ENCODE measurements at places on chromosomes 5 and 9.

GRCh38 chr9:133103987-133104505 is 17.0 kb downstream of the RALGDS start:
- no peak for DNase-seq

- DNase-seq, result peak; percentile 46
Measured at GRCh38 chr5:140322751-140323731, 20.1 kb upstream of the PFDN1 start.

- DNase-seq, result no peak
Measured at GRCh38 chr5:81895307-81895706, 76.5 kb upstream of the ATG10 start.

DNA sequence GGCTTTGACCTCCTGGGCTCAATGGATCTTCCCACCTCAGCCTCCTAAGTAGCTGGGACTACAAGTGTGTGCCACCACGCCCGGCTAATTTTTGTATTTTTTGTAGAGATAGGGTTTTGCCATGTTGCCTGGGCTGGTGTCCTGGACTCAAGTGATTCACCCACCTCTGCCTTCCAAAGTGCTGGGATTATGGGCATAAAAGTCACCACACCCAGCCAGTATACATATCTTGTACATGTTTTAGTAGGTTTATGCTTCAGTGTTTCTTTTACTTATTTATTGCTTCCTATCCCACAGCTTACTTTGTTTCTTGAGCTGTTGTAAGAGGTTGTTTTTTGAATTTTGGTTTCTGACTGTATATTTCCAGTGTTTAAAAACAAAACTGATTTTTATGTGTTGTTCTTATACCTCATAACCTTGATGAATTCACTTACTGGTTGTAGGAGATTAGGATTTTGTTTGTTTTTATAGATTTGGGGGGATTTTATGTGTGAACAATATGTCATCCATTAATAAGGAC is 12.9 kb downstream of the FBXW5 start:
- no peak for DNase-seq

- no peak for DNase-seq
Measured at GRCh38 chr5:179250561-179251225, 94.6 kb downstream of the ADAMTS2 start.

DNA sequence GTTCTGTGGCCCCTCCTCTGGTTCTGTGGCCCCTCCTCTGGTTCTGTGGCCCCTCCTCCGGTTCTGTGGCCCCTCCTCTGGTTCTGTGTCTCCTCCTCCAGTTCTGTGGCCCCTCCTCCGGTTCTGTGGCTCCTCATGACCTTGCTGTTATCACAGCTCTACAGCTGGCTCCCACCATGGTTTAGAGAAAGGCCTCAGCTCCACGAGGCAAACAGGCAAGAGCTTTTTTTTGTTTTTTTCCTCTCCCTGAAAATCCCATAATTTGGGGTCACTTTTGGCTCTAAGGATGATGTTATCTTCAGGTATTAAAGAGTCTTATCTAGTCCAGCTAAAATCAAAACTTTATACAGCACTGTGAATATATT is 31.8 kb downstream of the C5orf15 start:
- no peak for DNase-seq

DNA sequence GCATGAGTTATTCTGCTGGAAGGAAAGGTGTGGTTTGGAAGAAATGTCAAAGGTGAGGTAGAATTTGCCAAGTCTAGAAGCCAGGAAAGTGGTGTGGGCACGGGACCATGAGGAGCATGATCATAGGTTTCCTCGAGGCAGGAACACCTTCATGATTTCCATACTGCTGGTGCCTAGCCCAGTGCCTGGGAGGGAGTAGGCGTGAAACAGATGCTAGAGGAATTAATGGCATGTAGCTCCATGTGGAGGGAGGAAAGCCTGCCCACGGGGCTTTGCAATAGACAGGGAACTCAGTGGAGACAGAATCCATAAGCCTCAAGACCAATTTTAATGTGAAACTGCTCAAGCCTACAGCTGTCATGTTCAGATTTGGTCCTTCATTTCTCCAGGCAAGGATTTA is 35.1 kb downstream of the TTLL11 start:
- DNase-seq, result no peak

- no peak for DNase-seq
Measured at GRCh38 chr9:95104980-95105379, 212.5 kb downstream of the FANCC start.

DNA sequence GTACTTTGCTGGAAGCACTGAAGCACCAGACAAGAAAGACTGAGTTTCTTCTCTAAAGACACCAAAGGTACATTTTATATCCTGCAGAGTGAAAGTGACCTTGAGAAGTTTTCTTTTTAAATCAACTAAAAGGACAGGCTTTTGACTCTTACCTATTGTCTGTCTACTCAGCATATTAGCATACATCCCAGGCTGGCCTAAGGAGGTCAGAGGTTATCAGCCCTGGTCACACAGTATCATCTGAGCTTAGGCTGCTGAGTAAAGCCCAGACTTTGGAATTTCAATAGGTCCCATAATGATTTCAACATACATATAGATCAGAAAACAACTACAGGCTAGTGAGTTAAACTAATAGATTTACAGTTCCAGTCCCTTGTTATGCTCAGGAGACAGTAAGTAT is 10.1 kb upstream of the CDH9 start:
- DNase-seq, result no peak

DNA sequence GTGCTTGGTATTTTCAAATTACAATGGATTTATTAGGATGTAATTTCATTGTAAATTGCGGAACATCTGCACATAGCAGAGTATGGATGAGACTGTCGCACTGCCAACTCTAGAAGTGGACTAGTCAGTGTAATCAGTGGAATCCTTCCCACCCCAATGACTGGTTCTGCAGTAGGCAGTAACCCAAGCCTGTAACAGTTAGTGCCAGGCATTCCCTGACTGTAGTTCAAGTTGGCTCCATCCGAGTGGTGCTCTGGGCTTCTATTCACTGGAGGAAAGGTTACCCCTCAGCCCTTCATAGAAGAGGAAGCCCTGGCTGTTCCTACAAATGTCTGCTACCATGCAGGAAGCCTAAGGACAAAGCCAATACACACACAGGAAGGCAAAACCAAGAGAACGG is 23.2 kb downstream of the AK3 start:
- DNase-seq, result no peak

DNA sequence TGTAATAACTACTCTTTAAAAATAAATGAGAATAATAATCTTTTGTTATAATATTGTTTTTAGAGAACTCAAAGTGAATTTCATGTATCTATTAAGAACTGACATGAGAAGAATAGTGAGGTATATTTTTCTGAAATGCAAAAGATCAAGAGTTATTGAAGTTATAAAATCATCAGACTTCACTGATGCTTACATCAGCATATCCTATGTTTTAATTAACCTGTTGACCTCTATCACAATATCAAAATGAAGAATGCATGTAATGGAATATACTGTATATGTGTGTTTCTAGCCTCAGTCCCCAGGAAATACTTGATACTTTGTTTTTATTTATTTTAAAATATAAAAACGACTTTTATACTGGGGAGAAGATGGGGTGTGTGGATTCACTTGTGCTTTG is 533.1 kb downstream of the KCTD16 start:
- no peak for DNase-seq

DNA sequence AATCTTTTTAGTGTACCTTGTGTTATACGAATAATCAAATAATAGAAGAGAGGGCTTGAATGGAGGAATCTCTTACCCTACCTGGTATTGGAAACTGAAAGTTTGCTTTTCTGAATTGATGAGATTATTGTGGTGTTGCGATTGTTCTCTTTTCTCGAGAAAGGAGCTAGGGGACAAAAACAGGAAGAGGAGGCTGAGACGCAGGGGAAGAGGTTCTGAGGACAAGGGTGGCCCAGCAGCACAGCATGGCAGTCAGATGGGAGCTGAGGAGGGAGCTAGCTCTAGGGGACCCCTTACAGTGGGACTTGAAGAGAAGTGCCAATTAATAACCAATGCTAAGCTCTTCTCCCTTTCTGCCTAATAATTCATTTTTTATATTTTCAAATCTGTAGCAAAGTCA is 183.3 kb upstream of the DMAC1 start:
- DNase-seq, result no peak

GRCh38 chr9:92711844-92712243 is 41.9 kb upstream of the IPPK start:
- peak; percentile 51 for DNase-seq

DNA sequence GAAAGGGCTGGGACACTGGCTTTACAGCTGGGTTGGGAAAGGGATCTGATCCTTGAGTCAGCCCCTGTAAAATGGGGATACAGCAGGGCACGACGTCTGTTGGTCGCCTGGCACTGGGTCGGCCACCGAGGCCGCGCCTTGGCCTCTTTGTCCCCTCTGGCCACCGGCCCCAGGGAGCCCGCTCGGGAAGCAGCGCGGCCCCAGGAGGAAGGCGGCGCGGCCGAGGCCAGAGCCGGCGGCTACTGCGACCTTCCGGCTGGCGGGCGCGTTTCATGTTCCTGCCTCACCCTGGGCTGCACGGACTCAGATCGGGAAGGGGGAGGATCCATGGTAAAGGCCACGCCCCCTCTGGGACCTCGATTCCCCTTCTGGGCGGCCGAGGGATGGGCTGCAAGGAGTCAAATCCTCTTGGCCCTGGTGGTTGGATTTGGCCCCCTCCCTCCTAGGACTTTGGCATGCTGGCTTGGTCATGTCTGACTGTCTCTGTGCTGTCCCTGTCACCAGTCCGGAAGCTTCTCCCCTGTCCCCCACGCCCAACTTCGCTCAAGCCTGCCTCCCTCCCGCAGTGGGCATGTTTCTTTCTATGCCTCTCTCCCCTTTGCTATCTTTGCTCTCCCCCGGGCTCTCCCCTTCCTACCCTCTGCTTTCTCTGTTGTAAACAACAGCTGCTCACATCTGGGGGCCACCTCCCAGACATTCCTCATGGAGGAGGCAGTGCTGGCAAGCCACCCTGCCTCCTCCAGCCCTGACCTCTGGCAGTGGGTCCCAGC is 25.8 kb downstream of the FPGS start:
- DNase-seq, result no peak

GRCh38 chr5:131274326-131275063 is 10.6 kb downstream of the CDC42SE2 start:
- DNase-seq, result peak; percentile 68

GRCh38 chr5:146697211-146697610 is 181.2 kb upstream of the GPR151 start:
- DNase-seq, result no peak

DNA sequence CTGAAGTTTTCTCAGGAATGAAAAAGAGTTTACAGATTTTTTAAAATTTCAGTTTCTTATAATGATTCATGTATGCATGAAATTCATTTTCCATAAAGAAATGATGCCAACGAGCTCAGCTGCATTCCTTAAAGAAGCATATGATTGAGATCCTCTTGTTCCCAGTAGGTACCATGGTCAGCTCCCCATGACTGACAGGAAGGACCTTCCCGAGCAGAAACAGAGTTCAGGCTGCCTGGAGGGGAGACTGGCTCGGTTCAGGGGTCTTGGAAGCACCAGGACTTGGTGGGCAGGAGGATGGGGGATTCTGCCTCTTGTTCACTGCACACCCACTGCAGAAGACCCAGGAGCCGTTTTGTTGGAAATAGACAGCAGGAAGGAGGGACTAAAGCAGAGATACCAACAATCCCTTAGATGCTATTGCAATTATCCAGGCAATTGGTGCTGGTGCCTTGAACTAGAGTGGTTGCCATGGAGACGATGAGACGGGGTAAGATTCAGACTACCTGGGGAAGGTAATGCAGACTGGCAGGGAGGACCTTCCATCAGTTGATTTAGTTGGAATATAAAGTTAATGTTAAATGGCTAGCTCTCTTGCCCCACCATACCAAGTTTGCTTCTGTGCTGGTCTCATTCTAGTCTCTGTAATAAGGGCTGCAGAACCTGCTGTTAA is 447.8 kb downstream of the MTRR start:
- DNase-seq, result no peak

Measured in GM12865 (cell line).